Foreskin keratinocyte (primary cell): ENCODE measurements at places on chromosomes 2 and 18.

- DNase-seq: peak; percentile 32
Measured at GRCh38 chr2:118046634-118047210, 32.9 kb upstream of the CCDC93 start.

DNA sequence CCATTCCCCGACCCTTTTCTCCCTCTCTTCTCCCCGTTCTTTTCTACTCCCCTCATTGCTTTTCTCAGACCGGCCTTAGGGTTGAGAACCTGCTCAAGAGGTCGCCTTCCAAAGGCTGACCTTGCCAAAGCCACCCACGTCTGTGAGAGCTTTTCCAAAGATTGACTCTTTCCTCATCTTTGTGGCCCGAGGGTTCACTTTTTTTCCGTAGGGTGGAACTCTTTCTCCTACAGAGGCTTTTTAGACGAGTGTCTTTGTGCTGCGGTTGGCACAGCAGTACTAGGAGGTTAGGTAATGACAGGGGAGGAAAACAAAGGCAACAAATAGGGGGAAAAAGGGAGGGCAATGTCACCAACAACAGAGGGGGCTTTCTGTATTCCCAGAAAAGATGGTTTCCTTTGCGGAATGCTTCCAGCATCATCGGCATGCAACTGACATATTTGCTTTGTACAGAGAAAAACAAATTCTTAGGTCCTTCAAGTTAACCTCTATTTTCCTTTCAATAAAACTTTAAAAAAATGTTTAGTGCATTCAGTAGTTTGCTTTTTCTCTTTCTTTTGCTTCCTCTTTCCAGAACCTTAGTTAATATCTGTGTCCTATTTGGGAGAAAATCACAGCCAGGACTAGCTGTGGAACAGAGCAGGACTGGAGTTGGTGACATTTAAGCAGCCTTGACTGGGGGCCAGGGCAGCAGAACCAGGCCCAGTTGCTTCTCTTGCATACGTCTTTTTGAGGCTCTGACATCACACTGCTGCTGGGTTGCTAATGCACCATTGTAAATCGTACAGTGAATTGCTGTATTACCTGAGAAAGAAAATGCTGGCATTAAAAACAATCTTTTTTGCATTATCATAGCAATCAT lies 188.1 kb upstream of the FANCL start:
- no peak for DNase-seq

- peak; percentile 55 for DNase-seq
Measured at GRCh38 chr18:10131081-10131459, 217.3 kb downstream of the VAPA start.

- DNase-seq: peak; percentile 99
Measured at GRCh38 chr18:54776282-54776977, 51.8 kb upstream of the RAB27B start.

DNA sequence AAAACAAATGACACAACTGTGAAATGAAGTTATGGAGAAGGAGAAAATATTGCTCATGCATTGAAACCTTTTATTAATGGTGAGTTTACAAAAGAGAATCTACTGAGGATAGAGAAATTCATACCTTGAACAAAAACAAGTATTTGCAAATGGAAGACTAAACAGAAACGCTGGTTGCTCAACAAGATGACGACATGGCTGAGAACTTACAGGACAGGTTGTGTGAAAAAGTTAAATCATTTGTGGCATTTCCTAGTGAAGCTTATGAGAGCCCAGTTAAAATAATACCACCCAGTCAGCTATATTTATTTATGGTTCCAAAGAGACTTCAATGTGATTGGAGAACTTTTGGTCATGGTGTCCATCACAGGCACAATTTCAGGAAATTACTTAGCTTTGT lies 148.6 kb upstream of the PKDCC start:
- peak; percentile 44 for DNase-seq

DNA sequence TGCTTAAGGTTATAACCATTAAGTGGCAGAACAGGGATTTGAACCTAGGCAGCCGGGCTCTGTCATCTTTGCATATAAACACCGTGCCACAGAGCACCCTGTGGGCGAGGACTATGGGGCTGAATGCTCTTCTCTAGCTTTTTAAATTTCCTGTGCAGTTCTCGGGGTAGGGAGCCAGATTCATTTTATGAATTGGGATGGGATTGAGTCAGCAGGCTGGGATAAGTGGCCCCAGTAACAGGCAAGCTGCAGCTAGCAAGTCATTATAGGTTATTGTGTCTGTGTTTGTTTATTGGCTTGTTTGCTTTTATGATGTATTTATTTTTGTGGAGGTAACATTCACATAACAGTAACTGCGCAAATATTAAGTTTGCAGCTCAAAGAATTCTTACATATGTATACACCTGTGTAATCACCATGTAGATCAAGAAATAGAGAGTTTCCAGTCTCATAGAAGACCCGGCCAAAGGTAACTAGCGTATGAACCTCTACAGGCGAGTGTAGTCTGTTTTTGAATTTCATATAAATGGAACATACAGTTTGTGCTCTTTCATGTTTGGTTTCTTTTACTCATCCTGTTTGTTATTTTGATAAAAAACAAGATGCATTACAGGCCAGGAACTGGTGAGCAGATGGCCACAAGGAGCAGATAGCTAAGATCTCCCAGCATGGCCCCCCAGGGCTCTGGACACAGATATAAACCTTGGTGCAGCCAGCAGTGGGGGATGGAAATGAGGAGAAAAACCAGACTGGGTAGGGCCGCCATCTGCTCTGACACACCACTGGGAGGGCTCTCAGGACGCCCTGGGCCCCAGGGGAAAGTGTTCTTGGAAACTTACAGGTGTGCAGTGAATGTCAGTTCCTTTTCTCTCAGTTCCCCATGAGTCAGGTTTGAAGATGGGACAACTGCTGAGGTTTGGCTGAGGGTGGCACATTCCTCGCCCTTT lies 49.2 kb upstream of the GPR155 start:
- peak; percentile 82 for DNase-seq

DNA sequence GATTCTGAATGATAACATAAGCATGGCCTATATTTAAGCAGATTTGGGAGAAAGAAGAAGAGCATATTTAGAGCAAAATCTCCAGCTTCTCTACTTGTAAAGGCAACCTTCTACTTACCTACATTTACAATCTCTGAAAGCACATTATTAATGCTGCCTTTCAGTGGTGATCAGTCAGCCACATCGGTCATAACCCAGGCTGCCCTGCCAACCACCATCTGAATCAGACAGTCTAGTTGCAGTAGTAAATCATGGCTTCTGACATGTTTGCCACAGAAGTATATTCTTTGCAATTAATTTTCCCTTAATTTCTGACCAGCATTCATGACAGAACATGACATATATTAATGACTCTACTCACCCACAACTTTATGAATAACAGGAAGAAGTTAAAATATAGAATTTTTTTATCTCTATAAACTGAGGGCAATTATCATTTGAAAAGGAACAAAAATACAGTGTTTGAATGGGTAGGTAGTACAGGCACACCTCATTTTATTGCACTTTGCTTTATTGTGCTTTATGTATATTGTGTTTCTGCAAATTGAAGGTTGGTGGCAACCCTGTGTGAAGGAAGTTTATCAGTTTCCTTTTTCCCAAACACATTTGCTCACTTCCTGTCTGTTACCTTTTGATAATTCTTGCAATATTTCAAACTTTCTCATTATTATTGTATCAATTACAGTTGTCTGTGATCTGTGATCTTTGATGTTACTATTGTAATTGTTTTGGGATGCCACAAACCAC lies 531.6 kb upstream of the CHAC2 start:
- peak; percentile 40 for DNase-seq

DNA sequence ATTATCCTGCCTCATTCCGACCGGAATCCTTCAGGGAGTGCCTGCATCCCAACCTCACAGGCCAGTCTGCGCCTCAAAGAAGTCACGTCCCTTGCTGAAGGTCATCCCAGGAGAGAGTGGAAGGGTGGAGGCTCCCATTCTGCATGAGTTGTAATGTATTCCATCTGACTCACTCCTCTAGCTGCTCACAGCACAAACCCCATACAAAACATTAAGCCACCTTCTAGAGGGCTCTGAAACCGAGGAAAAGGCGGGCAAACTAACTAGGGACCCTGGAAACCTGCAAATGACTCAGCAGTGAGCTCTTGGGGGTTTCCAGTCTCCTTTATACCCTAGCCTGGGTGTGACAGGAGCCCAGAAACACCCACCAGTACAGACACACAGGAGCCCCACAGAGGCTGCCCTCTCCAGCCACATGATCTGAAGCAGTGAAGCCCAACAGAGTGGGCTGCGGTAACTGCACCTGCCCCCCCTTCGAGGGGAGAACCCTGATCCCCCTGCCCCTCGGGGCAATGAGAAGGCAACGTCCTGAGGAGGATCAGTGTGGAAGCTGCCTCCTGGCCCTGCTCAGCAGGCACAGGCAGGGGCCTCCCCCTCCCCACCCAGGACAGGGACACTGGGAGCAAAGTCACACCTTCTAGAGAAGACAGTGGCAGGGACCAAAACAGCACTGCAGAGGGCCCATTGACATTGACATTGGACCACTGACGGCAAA lies 69.3 kb upstream of the SNTG2 start:
- no peak for DNase-seq

DNA sequence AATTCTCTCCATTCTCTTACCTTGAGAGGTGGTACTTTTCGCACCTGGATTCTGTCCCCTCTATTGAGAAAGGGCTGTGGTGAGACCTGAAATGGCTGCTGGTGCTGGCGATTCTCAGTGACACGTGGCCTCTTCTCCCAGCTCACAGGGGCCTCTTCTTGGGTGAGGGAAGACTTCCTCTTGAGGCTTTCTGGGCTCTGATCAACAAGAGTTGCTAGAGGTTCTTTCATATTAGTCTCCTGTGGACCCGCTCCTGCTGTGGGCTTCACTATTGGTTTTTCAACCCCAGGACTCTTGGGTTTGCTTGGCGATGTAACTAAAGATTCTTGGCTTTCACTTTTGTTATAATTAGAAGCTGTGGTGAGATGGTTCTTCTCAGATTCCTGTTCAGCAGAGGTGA lies 76.3 kb upstream of the DTNB start:
- DNase-seq: no peak

- no peak for DNase-seq
Measured at GRCh38 chr2:173126819-173127218, 51.2 kb downstream of the MAP3K20 start.
